ENCODE measurements at places on chromosomes 13 and 19.

DNA sequence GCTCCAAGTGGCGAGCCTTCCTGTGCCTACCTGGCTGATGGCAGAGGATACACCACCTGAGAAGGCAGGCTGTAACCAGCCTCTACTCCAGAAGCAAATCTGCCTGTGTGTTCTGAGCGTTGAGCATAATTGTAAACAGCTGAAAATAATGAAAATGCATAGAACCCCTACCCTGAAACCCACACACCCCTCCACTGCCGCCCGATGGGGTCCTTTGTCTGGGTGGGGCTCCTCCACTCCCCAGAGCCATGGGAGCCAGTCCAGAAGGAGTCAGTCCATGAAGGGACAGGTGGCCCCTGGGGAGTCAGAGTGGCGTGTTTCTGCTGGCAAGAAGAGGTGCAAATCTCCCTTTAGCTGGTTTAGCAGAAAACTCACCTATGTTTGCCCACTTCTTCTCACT, 8.0 kb upstream of the SOX1 start:
- DNase-seq = no peak

DNA sequence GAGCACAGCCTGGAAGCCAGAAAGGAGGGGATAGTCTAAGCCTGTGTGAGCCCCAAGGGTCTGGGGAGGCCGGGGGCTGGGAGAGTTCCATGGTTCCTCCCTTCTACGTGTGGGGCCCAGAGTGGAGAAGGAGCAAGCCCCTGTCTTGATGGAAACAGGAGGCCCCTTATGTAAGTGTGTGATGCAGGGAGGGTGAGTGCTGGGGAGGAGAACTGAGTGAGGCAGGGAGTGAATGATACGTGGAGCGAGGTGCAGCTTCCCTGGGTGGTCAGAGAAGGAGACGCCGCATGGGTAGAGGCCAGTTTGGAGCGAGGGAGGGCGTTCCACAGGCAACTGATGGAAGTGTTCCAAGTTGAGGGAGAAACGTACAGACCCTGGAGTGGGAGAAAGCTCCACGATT, 16.0 kb downstream of the MAG start:
- DNase-seq = no peak

- DNase-seq = no peak
Observed at GRCh38 chr13:25816239-25816638, 235.6 kb downstream of the SHISA2 start.

DNA sequence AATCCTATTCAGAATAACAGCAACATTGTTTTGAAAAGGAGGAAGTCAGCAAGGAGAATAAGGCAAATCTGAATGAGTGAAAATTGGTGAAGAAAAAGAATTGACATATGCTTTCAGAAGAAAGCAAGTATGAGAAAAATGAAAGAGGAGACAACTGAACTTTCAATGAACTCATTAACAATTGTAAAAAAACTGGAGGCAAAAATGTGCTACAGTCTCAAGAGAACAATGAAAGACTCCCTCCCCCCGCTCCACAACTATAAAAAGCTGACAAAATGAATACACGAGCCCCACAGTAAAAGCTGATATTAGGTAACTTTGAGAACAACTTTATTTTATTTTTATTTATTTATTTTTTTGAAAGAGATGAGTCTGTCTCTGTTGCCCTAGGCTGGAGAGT, 373.1 kb downstream of the DIAPH3 start:
- DNase-seq = no peak

GRCh38 chr13:40102854-40103253, 447.4 kb downstream of the COG6 start:
- DNase-seq = peak; percentile 95

DNA sequence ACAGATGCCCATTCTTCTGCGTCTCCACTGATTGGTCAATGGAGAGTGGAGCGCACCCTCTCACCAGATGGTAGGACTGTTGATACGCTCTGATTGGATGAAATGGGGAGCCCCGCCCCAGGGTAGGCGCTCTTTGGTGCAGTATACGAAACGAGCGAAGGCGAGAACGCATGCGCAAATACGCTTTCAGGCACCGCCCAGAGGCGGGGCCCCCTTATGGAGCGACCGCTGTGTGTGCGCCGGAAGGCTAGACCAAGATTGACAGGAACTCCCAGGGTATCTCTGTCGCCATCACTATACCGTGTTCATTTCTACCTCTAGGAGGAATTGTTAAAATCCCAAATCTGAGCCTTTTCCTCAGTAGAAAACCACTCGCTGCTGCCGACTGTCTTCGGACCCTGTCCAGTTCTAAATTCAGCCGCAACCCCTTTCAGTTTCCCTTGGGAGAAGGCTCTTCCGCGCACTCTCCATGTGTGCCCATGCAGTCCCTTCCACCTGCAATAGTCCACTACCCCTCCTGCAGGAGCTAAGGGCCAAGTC, 720 bp upstream of the HNRNPL start:
- peak; percentile 100 for DNase-seq

- DNase-seq = peak; percentile 85
Observed at GRCh38 chr13:106536244-106537034, 977 bp upstream of the EFNB2 start.

DNA sequence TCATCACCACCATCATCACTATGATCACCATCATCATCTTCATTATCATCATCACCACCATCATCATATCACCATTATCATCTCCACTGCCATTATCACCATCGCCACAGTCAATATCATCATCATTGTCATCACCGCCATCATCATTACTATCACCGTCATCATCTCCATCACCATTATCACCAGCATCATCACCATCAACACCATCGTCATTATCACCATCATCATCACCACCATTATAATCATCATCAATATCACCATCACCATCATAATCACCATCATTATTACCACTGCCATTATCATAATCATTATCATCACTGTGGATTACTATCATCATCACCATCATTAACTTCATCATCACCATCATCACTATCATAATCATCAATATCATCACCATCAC, 17.3 kb upstream of the ARHGEF18 start:
- DNase-seq = no peak

DNA sequence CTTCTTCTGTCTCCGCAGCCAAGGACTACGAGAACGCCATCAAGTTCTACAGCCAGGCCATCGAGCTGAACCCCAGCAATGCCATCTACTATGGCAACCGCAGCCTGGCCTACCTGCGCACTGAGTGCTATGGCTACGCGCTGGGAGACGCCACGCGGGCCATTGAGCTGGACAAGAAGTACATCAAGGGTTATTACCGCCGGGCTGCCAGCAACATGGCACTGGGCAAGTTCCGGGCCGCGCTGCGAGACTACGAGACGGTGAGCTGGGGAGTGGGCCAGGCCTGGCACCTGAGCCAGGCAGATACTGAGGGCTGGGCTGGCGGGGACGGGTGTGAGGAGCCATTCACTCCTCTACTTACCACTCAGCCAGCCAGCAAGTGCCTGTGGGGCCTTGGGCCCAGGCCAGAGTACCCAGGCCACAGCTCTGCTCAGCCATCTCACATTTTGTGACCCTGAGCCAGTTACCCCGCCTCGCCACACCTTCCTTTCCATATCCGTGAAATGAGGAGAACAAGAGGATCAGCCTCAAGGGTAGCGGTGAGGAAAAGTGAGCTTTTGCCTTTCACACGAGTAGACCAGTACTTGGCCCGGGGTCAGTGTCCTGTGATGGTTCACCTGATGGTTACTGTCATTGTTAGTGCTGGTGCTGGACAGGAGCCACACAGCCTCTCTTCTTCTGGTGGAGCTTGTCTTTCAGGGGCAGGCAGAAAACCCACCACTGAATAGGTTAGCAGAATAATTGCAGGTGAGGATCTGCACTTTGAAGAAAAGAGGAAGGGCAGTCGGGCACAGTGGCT, 7.0 kb downstream of the PPP5C start:
- no peak for DNase-seq

DNA sequence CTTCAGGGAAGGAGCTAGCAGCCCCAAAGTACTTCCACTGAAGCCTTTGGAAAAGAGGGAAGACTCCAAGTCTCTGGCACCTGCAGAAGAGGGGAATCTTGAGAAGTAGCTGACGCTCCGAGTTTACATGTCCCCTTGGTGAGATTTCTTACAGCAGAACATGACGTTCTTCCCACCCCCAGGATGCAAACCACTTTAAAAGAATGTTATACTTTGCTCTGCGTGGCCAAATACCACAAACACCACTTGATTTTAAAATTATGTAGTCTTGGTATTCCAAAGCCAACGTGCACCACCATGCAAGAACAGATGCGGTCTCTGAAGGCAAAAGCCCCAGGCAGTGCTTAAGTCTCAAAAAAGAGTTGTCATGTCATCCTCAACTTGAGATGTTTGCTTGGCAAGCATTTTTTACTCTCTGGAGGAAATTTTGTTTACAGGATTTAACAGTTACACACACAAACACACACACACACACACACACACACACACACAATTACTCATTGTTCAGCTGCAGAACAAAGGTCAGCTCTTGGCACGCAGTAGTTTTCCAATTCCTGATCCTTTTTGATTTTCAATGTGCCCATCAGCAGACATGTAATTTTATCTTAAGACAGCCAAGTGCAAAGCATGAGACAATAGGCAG, 106.1 kb downstream of the RGCC start:
- no peak for DNase-seq

DNA sequence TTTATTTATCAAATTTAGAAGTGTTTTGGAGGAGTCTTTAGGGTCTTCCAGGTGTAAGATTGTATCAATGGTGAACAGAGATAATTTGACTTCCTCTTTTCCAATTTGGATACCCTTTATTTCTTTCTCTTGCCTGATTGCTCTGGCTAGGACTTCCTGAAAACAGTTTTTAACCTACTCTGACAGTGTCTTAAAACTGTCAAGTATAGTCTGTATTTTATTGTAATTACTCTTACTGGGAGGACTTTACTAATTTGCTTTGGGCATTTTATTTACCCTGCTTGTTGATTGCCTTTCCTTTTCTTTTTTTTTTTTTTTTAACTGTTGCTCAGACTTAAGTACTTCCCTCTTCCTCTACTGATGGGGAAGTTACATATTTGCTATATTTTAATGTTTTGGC, 81.3 kb downstream of the URI1 start:
- DNase-seq = no peak

DNA sequence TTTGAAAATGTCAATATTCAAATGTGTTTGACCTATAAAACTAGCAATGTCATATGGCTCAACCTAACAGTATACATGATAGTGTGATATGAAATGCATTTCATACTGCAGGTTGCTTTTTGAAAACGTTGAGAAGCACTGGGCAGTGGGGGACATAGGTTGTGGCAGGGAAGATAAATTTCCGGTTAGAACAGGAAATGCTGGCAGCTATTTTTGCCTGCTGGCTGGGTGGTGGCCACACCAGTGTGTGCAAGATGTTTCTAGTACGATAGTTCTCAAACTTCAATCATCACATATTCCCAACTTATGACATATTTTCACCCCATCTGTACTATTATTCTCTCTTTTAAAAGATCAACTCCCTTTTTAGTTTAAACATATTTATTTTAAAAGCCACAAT, 17.2 kb downstream of the FXYD5 start:
- no peak for DNase-seq

GRCh38 chr19:37928527-37929286, 21.7 kb downstream of the SIPA1L3 start:
- no peak for DNase-seq

DNA sequence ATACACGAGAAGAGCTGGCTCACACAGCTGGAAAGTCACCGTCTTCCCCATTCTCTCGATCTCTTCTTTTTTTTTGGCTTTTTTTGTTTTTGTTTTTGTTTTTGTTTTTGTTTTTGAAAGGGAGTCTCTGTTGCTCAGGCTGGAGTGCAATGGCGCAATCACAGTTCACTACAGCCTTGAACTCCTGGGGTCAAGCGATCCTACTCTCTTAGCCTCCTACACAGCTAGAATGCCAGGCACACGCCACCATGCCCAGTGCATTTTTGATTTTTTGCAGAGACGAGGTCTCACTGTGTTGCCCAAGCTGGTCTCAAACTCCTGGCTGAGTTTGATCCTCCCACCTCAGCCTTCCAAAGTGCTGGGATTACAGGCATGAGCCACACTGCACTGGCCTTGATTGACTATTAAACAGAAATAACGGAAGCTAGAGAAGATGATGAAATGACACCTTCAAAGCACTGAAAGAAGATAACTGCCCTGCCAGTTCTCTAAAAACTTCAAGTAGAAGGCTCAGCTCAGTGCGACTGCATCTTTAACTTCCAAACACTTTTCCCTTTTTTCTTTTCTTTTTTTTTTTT, 4.0 kb downstream of the FXYD3 start:
- DNase-seq = no peak

DNA sequence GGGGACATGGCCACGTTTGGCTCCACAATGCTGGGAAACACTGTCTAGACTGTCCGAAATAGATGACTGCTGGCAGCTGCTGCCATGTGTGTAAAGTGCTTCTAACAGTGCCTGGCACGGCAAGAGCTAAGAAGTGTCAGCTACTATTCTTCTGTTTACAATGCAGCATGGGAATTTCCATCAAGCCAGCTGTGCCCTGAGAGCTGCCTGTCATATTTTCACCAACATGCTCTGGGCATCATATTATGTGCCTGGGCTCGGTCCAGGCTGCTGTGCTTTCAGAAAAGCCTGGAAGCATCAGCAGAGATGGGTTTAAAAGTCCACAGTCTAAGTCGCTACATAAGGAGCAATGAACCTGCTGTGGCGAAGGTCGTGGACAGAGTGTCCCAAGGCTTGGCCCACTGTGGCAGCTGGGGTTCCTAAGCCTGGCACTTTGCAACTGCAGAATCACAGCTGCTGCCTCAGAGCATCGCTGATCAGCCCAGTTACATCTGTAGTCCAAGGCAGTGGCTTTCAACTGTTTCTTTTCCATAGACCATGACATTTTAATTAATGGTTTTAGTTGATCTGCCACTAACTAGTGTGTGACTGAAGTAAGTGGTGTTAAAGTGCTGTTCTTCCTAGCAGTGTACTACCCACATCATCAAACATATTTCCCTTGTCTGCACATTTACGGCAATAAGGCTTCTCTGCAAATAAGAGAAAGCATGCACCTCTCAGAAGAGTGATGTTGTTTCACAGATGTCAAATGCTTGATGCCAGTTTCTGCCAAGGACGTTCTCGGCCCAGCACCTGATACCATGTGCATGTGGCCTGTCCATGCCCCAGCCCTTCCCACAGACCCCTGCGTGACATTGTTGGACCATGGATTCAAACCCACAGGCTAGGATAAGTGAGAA, 95.7 kb upstream of the C1QTNF9B start:
- no peak for DNase-seq

DNA sequence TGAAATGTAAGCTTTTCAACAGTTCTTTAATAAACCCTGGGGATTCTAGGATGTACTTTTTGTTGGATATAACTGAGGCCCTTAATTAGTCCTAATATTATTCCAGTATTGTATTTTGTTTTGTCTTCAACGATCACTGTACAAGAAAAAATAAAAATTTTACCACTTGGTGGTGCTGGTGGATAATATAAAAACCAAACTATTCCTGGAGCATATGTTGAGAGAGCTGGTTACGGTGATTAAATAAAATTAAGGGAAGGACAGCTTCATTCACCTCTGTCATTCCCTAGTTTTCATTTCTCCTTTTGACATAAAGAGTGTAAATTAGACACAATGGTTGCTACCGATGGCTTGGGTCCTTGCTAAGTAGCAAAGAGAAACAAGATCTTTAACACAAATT, 598.6 kb upstream of the PCDH20 start:
- DNase-seq = peak; percentile 34
